ENCODE measurements at places on chromosomes 12 and 14.

DNA sequence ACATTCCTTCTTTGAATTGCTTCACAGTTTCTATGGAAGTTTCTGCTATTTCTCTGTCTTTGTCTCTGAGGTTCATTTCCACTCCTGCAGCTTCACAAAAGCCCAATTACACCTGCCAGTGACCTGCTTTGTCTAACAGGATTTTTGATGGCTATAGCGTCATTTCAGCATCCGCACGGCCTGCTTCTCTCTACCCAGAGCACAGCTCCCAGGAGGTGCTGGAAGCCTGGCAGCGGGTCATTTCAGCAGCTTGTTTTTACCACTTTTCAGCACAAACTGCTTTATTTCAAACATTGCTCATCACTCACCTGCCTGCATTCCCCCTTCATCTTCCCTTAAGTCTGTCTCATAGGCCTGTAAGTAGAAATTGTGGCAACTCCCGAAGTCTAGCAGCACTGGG is 434.5 kb upstream of the GARIN6 start:
- no peak for DNase-seq

DNA sequence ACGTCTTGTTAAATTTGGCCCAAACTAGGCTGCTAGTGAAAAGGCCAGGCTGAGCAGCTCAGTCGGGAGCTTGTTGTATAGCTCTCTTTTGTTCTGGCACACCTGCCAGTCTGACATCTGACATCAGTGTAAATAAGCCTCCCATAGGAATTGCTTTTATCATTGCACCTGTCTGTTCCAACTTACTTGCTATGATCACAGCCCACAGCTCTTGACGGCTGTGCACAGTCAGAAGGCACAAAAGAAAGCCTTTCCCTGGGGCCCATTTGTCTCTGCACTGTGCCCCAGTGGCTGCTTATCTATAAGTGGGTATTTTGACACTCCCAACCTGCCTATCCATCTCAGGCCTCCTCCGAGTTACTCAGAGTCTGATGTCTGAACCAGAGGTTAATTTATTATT is 324.5 kb downstream of the NUAK1 start:
- no peak for DNase-seq

DNA sequence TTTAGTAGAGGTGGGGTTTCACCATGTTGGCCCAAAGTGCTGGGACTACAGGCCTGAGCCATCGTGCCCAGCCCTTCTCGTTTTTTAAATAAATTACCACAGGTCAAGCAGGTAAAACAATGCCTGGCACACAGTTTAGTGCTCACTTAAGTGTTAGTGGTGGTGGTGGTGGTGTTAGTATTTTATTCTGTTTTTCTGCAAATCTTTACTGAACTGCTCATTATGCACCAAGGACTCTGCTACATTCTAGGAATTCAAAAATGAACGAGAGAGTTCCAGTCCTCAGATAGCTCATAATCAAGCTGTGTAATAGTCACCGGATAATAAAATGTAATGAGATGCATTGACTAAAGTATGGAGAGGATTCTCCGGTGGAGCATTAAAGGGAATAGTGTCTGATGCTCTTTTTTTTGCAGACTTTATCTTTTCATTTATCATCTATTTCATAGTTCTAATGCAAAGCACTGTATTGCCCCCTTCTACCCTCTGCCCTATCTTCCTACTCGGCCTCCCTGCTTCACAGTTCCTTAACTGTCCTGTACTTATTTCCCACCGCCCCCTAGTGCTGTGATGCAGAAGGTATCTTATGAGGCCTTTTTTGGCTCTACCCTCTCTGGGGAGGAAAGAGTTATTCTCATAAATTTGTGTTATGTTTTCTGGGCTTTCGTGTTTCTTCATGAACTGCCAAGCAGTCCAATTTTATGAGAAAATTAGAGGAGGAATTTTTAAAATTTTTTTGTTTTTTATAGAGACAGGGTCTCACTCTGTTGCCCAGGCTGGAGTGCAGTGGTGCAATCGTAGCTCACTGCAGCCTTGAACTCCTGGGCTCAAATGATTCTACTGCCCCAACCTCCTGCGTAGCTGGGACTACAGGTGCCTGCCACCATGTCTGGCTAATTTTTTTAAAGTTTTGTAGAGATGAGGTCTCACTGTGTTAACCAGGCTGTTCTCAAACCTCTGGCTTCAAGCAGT is 1.0 kb downstream of the ITFG2 start:
- DNase-seq, result peak; percentile 41

DNA sequence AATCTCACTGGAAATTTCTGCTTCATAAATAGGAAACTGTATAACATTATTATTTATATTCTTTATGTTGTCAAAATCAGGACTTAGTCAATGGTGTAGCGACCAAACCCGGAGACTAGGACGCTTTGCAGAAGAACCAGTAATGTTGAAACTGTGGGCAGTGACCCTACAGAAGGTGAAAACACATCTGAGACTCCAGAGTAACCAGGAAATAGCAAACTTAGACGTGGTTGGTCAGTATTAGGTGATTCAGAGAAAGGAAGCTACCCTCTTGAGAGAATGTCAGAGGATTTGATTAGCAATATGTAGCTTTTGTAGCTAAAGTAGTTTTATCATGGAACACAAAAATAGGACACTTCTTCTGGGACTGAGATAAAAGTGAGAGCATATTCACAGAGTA is 381.9 kb downstream of the SLC16A7 start:
- no peak for DNase-seq

DNA sequence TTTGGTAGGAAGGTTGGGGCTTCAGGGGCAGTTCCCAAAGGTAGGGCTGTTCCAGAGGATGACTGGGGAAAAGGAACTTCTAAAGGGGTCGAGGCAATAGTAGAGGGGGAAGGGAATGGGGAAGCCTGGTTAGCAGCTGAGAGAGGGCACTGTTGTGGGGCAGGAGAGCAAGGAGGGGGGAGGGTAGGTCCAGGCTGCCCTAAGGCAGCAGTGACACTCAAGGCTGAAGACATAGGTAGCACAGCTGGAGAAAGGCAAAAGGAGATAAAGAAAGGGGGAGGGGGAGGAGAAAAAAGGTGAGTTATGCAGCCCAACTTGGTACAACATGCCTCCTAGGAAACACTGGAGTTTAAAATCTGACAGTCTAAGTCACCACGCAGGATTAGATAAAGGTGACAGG is 3.9 kb downstream of the NACA start:
- DNase-seq, result no peak

DNA sequence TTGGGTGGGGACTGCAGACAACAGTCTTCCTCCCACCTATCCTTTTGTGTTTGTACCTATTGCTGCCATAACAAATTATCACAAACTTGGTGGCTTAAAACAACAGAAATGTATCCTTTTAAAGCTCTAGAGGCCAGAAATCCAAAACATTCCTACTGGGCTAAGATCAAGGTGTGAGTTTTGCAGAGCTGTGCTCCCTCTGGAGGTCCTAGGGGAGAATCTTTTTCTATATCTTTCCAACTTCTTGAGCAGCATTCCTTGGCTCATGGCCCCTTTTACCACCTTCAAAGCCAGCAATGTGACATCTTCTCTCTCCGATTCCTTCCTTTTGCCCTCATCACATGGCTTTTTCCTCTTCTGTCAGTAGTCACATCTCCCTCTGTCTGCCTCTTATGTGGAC is 190.6 kb downstream of the TTC8 start:
- no peak for DNase-seq

- DNase-seq, result no peak
Measured at GRCh38 chr14:58353516-58354299, 42.0 kb upstream of the TOMM20L start.

- no peak for DNase-seq
Measured at GRCh38 chr14:31263485-31264133, 56.0 kb upstream of the HECTD1 start.

DNA sequence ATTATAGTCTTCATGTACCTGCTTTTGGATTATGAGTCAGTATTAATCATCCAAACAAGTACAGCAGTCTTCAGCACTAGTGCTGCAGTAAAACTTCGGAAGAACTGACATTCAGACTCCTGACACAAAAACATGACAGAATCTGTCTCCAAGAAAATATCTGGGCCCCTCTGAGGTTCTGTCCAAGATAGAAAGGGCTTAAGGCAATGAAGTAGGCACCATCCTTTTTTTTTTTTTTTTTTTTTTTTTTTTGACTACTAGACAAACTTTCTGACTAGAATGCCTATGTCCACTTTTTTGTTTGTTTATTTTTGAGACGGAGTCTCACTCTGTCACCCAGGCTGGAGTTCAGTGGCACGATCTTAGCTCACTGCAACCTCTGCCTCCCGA is 112.5 kb downstream of the MED13L start:
- no peak for DNase-seq

- no peak for DNase-seq
Measured at GRCh38 chr12:45223868-45224267, 8.0 kb downstream of the ANO6 start.

- no peak for DNase-seq
Measured at GRCh38 chr12:61781021-61781581, 479.1 kb upstream of the USP15 start.

Data from stimulated activated CD4-positive, alpha-beta T cell treated with anti-CD3 and anti-CD28 coated beads, Interleukin-4, amount 100 ng/mL, for 1 hour (primary cell).